CD4-positive, alpha-beta T cell treated with Interleukin-17A for 4 hours (primary cell): ENCODE measurements at places on chromosomes 1 and 21.

- no peak for DNase-seq
These were observed 79.4 kb downstream of the SPATA46 start for GRCh38 chr1:162297208-162297607.

DNA sequence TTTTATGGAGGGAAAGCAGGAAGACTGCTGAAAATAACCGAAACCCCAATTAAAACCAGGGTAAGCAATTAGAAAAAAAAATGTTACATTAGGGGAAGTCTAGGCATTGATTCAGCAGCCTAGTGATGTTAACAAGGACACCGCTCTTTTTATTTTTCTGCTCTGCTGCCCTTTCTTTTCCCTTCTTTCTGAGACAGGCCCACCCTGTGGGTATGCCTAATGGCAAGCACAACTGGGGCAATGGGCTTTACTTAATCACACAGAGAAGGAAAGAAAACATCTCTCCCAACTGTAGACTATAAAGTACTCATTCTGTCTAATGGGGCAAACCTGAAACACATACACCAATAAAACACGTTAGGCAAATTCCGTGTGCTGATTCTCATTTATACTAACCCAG is 69.6 kb downstream of the GBP6 start:
- no peak for DNase-seq

- DNase-seq = no peak
These were observed 20.4 kb upstream of the SLAMF9 start for GRCh38 chr1:159974350-159974965.

GRCh38 chr1:84929581-84929980 is 36.6 kb upstream of the LPAR3 start:
- DNase-seq = no peak

DNA sequence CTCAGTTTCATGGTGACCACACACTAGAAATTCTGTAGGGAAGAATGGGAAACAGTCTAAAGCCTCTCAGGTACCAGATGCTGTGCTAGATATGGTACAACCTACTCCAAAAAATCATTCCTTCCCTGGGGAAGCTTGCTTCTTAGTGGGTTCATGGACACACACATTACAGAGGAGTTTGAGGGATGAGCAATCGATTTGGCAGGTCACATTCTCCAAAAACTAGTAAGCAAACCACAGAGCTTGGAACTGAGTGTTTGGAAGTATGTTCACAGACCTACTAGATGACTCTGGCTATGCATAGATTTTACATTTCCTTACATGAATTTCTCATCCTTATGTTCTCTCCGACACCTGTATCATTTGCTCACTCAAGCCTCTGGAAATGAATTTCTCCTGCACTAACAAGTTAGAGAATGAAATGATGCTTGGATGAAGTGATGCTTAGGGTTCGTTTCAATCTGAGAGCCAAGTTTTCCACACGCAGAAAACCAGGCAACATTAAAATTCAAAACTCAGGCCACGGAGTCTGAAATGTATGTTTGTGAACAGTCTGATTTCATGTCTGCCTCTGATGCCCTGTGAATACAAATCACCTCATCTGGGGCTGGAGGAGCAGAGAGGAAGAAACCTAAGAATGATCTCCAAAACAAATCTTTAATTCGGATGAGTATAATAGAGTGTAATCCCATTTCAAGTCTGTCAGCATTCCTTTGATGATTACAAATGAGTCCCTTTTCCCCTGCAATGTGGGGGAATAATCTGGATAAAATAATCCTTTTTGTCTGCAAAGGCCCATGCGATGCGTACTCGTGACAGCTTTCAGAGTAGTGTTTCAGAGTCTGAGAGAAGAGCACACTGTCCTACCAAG is 11.0 kb downstream of the EVA1C start:
- no peak for DNase-seq

DNA sequence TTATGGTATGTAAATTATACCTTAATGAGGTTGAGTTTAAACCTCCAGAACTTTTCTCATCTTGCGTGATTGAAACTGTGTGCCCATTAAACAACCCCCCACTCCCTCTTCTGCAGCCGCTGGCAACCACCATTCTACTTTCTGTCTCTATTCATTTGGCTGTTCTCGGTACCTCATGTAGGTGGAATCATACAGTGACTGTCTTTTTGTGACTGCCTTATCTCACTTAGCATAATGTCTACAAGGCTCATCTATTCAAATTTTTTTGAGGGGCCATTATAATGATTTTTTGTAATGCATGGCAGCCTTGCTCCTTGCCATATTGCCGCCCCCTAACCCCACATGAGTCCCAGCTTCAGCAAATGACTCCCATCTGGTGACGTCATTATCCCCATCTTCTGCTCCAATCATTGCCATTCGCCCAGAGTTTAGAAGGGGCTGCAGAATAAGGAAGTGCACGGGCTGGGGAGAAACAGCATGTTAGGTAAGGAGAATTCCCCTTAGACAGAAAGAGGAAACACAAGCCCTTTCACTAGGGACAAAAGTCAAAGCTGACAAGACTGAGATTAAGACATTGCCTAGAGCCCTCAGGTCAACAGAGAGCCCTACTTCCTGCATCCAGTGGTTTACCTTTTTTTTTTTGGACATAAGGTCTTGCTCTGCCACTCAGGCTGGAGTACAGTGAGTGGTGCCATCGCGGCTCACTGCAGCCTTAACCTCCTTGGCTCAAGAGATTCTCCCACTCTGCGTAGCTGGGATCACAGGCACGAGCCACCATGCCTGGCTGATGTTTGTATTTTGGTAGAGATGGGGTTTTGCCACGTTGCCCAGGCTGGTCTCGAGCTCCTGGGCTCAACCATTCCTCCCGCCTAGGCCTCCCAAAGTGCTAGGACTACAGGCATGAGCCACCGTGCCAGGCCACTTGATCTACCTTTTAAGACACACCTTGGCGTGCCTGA is 78.4 kb upstream of the ERRFI1 start:
- no peak for DNase-seq

GRCh38 chr1:42417166-42417565 is 36.6 kb downstream of the RIMKLA start:
- DNase-seq = no peak
